ENCODE measurements at places on chromosomes 13 and 19. TPM values are rescaled to one million over a fixed set of nuclear protein-coding genes. Genes with fewer than 3 reads are reported as not detected.

The ZNF66 gene
- total RNA-seq = 5.4 TPM

The ZNF506 gene
- total RNA-seq = 10.8 TPM

The FSD1 gene
- total RNA-seq = 5.1 TPM

The ZNF730 gene
- 1.4 TPM for total RNA-seq

The ZBTB7A gene
- total RNA-seq = 61.2 TPM

The LAIR1 gene
- not detected for total RNA-seq

The CEACAM8 gene
- total RNA-seq = not detected

The ATP4A gene
- not detected for total RNA-seq

The TICAM1 gene
- total RNA-seq = 8.2 TPM

The URAD gene
- total RNA-seq = not detected

The USPL1 gene
- 9.4 TPM for total RNA-seq

The PRODH2 gene
- not detected for total RNA-seq

The CLN5 gene
- total RNA-seq = 17.3 TPM

The CD33 gene
- total RNA-seq = not detected

The ZNF550 gene
- 4.7 TPM for total RNA-seq

The ITGBL1 gene
- total RNA-seq = 0.63 TPM

The ZNF587 gene
- total RNA-seq = 9.9 TPM

The TMEM150B gene
- total RNA-seq = not detected

The PSG2 gene
- not detected for total RNA-seq

Data from airway epithelial cell (primary cell).